ENCODE measurements at places on chromosomes 3 and 15.

DNA sequence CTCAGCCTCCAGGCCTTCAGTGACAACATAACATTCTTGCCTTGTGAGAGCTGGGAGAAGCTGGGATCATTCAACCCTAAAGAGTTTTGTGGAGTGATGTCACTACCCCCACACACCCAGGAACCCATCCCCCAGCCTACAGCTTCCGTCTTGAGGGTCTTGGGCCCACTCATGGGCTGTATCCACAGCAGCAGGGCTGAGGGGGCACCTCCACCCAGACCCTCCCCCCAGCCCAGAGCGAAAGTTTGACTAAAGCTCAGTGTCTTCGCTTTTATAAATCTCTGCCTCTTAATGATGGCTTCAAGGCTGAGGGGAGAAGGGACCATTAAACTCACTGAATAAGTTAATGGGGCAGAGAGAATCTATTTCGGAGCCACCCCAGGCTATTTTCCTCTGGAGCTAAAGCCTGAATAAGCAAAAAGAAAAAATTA is 23.8 kb downstream of the NTRK3 start:
- no peak for DNase-seq

DNA sequence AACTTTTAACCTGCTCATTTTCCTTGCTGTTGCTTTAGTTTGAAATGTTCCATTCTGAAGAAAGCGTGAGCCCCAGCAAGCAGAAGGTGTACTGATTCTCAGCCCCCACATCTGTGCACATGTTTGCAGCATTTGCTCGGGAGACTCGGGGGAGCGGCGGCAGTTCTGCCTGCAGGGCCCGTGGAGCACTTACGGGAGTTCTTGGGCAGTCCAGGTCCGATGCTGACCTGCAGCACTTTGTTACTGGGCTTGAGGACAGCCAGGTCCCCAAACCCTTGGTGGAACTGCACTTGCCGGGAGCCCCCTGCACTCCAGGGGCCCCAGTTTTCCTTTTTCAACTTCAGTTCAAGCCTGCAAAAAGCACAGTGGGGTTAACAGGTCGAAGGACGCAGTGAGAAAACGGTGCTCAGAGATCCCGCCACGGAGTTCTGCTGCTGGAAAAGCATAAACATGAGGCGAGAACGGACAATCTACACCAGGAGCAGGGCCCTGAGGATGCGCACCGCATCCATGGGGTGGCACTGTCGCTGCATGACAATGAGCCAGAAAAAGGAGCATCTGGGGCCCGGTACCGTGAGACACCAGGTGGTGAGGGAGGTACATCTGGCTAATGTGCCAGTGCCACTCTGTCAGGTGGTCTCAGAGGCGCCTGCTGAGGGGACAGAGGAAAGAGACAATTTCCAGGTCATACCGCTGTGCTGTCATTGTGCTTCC is 45.6 kb upstream of the LDHAL6B start:
- DNase-seq, result peak; percentile 8

DNA sequence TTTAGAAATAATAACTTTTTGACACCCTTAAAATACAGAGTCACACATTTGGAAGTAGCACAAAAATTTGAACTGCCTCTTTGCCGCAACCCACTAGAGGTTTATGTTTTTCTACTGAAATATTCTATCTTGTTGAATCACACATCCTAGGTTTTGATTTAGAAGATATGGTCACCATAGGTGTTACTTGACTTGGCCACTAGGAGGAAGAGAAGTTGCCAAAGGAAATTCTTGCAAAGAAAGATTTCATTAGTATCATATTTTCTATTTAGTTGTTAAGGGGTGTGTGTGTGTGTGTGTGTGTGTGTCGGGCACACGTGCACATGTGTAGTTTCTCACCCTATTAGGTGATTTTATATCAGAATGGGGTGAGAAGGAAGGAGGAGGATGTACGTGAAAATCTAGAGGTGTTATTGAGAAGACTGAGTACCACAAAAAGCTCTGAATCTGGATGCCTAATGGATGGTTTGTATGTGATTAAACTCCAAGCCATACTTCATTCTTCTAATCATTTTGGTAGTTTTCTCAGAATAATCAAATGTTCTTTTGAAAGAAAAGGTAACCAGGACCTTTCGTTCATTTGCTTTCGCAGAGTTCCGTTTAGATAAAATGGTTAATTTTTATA is 31.5 kb downstream of the ZFAND6 start:
- no peak for DNase-seq

- no peak for DNase-seq
Observed at GRCh38 chr3:186772281-186772694, 11.1 kb upstream of the EIF4A2 start.

- no peak for DNase-seq
Observed at GRCh38 chr3:189360291-189360690, 188.5 kb downstream of the TPRG1 start.

DNA sequence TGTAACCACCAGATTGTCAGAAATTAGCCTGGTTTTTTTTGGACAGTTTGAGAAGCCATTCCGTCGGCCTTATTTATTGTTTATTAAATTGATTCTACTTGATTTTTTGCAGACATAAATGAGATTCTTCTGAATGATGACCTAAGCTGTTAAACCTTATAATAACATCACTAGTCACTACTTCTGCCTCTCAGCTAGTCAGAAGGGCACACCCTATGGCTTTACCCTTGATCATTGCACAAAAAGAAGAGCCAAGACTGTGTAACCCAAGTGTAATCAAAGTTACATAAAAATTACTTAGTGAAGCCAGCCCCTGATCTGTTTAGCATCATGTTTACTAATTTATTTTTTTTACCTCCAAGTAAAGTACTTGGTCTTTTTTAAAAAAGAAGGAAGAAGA is 64.3 kb downstream of the CHL1 start:
- no peak for DNase-seq

DNA sequence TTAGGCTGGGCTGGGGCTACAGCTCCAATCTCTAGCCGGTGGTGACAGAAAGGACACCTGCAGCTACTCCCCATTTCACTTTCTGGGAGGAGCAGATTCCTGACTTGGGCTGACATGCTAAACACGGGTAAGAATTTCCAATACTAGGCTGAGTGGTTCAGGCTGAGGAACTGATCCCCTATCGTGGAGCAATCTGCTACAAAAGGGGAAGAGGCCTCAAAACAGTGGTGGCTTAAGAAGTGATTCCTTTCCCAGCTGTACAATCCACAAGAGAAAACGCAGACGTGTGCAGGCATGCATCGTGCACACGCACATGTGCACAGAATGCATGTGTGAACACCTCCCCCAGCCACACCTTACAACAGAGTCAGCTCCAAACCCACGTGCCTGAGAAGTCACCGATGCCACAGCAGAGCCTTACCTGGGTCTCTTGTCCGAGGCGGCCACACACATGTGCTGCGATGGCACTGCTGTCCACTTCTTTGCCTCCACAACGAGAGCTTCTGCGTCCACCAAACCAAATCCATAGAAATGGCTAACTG is 86.7 kb upstream of the SNRPA1 start:
- DNase-seq, result no peak

DNA sequence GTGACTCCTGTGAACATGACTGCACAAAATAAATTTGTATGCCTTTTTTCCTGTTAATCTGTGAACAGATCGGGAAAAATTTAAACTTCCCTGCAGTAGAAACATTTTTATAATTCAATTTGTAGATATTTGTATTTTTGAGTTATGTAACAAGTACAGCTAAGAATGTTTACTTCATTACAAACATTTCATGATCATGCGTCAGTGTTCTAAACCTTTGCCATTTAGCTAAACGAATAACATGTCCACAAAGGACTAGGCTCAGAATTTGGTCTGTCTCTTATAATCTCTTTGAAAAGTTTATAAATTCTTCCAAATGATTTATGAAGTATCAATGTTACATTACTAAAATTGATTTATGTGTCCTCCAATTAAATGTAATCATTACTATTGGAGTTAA is 17.3 kb upstream of the CRYBG3 start:
- DNase-seq, result no peak

- no peak for DNase-seq
Observed at GRCh38 chr3:17336291-17336690, 406.1 kb downstream of the TBC1D5 start.

GRCh38 chr3:14386254-14386653 is 16.2 kb upstream of the SLC6A6 start:
- DNase-seq, result no peak

DNA sequence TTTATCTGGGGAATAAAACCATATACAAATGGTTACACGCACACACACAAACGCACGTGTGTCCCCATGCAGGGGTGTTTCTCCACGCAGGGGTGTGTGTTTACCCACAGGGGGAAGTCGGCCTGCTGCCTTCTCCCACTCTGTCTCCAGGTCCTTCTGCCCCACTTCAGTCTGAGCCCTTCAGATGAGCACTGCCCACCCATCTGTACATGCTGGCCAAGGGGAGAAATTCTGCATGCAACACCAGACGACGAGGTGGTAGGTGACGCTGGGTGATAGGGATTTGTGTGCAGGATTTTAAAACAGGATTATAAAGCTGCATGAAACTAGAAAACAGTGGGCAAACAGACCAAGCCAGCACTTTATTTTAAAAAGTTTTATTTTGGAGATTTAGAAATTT is 122.5 kb downstream of the TJP1 start:
- no peak for DNase-seq

- peak; percentile 8 for DNase-seq
Observed at GRCh38 chr15:35306361-35306981, 221.4 kb upstream of the NANOGP8 start.

DNA sequence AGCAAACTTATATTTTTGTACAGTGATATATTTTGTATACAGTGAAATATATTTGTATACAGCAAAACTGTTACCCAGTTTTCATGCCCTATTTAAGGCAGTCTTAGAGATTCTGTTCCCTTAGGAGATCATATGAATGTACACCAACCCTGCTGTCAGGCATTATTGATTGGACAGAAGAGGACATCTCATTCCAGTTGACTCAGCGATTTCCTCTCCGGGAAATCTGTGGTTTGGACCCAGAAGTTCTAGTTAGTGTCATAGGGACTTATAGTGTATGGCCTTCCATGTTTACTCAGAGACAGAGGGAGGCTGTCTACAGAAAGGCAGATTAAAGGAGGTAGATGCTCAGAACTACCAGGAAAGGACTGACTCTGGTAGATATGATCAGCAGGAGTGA is 318.8 kb upstream of the KCNMB2 start:
- DNase-seq, result no peak

DNA sequence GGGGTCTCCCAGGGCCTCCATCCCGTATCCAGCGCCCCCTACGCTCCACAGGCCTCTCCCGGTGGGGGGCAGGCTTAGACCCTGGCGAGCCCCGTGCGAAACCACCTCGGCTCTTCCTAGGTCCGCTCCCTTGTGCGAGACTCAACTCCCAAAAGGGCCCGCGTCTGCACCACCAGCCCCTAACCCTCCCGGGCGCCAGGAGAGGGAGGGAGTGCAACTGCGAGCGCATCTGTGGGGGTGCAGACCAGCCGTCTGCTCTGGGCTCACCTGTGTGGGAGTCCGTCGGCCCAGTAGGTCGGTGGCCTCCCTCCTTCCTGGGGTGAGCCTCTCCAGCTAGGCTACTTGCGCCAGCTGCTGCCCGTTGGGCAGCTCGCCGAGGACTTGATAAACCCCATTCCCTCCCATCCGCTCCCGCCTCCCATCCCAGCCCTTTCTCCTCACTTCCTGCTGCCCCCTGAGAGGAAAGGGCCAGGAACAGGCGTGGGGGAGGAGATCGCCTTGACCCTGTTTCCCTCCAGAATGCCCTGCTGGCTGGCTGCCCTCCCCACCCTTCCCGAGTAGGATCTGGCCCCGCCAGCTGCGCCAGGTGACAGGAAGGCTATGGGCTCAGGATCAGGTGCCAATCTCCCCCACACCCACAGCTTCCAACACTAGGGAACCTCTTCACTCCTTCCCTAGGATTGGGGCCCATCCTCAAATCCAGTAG is at the start of gene HYAL2:
Gene HYAL2 (minus strand): TSS at position 360 of the 706 bp plus-strand sequence. CDS start 2,256 bp downstream, outside the sequence.
- no peak for DNase-seq

- no peak for DNase-seq
Observed at GRCh38 chr3:46944191-46944590, 32.4 kb downstream of the CCDC12 start.

DNA sequence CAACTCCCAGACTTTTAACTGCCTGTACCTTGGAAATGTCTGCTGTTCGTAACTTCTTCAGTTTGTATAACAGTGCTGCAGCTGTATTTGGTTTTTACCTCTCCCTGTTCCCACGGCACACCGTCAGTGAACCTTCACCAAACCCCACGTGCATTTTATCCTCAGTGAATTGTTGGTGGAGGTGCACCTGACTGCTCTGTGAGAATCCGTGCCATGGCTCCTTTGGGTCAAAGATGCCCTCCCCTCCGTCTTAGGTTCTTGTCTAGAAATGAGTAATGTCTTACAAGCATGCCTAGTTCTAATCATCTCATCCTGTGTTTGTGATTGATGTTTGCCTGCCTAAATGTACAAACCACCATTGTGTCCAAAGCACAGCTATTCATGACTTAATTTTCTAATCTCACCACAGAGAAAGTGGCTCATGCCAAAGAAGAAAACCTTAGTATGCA is 28.2 kb downstream of the TPM1 start:
- no peak for DNase-seq

DNA sequence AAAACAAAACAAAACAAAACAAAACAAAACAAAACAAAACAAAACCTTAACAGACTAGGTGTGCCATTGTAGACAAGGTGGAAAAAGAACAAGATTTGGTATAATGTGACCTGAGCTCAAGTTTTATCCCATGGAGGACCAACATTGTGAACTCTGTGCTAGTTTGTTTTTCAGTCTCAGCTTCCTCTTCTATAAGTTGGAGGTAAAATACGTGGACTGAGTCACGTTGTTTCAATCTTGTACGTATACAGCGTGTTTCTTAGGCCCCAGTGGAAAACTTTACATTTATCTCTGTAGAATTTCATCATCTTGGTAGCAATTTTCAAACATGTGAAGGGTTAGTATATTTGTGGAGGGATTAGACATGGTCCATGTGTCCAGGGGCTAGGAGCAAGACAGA is 261.6 kb downstream of the CD47 start:
- DNase-seq, result no peak

- no peak for DNase-seq
Observed at GRCh38 chr15:47401427-47401826, 315.9 kb upstream of the SEMA6D start.

DNA sequence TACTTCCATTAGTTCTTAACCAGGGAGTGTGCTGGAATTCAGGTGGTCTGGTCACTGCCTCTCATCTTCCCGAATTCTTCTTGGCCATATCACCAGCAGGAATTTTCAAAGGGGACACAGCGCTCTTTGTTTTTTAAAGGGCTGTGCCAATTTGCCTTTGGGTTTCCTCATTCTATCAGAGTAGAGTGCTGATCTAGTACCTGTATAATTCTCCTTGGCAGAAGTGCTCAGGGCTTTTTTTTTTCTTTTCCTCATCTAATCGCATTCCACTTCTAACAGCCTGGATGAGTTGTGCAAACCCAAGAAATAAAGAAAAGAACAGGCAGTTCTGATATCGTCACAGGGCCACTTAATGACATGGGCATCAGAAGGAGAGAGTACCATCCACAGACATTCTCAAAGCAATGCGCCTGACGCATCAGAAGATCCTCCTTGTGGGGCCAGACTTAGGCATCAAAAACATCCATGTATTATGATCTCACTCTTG is 121.0 kb downstream of the ASB7 start:
- DNase-seq, result no peak

- DNase-seq, result no peak
Observed at GRCh38 chr3:173404156-173404555, 6.6 kb downstream of the NLGN1 start.
